ENCODE measurements at places on chromosomes 11 and 22.

- H3K4me1 ChIP-seq, result peaks cover 44% of the 10 kb centered on the region
- no peak for DNase-seq
- no peak overlapping the region for H3K27ac ChIP-seq
- H3K4me3 ChIP-seq, result no peak overlapping the region
- H3K36me3 ChIP-seq, result peaks cover 9% of the 10 kb centered on the region
- H3K27me3 ChIP-seq, result no peaks in the 10 kb centered on the region
Observed at GRCh38 chr11:14677146-14677545, 33.5 kb downstream of the PDE3B start.

DNA sequence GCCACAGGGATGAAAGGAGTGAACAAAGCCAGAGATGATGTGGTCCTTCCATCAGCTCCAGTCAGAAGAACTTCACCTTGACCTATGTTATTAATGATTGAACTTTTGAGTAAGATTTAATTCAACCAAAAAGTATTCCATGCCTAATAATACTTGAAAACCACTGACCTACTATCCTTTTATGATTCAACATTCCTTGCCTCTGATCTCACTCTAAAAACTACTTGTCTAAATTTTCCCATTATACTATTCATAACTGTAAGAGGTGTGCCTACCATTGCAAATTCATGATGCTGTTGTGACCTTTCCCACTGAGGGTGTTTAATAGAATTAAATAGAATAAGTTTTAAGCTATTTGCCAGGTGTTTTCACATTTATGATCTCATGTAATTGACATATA is 164.7 kb upstream of the GUCY1A2 start:
- H3K27ac ChIP-seq, result no peak overlapping the region
- no peaks in the 10 kb centered on the region for H3K4me1 ChIP-seq
- DNase-seq, result no peak
- H3K4me3 ChIP-seq, result no peak overlapping the region
- no peaks in the 10 kb centered on the region for H3K27me3 ChIP-seq
- no peaks in the 10 kb centered on the region for H3K36me3 ChIP-seq

DNA sequence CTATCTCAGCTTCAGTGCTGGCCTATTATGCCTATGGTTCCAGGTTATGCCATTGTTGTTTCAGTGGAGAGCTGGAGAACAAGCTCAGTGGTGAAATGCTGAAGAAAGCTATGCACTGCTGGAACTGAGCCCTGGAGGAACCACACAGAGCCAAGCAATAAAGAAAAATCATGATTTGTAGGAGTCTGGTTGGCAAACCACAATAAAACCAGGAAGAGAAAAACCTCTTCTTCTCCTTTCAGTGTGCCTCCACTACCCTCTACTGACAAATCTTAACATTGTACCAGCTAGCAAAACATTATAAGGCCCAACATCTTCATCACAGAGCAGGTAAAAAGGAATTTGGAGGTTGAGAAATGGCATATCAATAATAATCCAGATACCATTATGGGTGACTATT is 5.3 kb downstream of the OR51F2 start:
- no peaks in the 10 kb centered on the region for H3K4me1 ChIP-seq
- no peaks in the 10 kb centered on the region for H3K36me3 ChIP-seq
- H3K27ac ChIP-seq, result no peak overlapping the region
- no peak for DNase-seq
- no peaks in the 10 kb centered on the region for H3K27me3 ChIP-seq

DNA sequence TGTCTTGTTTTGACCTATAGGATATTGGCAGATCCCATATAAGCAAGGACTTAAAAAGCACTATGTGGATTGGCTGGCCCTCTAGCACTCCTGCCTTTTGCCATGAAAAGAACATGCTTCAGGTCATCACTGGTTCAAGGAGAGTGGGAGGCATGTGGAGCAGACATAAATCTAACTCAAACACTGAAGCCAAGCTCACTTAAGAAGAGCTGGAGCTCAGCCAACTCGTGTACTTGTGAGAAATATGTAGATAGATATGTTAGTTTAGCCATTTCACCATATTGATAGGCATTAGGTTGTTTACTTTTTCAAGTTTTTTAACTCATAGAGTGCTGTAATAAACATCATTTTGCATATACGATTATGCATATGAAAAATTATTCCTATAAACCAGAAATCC is 19.9 kb upstream of the BBOX1 start:
- H3K4me1 ChIP-seq, result no peaks in the 10 kb centered on the region
- DNase-seq, result no peak
- no peak overlapping the region for H3K4me3 ChIP-seq
- H3K36me3 ChIP-seq, result no peaks in the 10 kb centered on the region

- H3K36me3 ChIP-seq, result no peaks in the 10 kb centered on the region
- DNase-seq, result peak; percentile 16
- no peak overlapping the region for H3K27ac ChIP-seq
- H3K27me3 ChIP-seq, result peaks cover 6% of the 10 kb centered on the region
Observed at GRCh38 chr11:61683961-61684869, 4.0 kb downstream of the DAGLA start.

DNA sequence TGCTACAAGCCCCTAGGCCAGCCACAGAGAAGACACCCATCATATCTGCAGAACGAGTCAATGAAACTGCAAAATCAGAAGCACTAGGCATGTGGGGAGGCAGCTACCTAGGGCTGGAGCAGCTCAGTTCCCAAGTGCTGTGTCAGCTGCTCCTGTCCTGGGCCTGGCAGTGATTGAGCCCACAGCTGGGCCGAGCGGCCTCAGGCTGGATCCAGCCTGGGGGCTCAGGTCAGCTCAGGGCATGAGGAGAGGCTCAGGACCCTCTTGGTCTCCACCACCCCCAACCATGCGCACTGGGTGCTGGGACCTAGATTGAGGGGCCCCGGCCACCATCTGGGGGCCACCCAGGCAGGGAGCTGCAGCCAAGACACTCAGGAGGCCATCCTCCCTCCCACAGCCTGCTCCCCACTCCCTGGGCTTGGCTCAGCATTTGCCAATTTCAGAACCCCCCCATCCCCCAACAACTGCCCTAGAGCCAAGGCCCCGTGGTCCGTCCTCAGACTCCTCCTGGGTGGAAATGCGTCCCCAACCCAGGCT is 2.4 kb upstream of the TNNT3 start:
- no peak overlapping the region for H3K4me3 ChIP-seq
- peaks cover 14% of the 10 kb centered on the region for H3K4me1 ChIP-seq
- H3K27ac ChIP-seq, result peak overlapping the region; percentile 11
- H3K36me3 ChIP-seq, result peaks cover 11% of the 10 kb centered on the region
- DNase-seq, result no peak

GRCh38 chr11:120280600-120281051 is 40.7 kb downstream of the POU2F3 start:
- no peak overlapping the region for H3K27ac ChIP-seq
- H3K4me1 ChIP-seq, result no peaks in the 10 kb centered on the region
- H3K27me3 ChIP-seq, result no peaks in the 10 kb centered on the region
- H3K4me3 ChIP-seq, result no peak overlapping the region
- no peak for DNase-seq
- H3K36me3 ChIP-seq, result peaks cover 3% of the 10 kb centered on the region

DNA sequence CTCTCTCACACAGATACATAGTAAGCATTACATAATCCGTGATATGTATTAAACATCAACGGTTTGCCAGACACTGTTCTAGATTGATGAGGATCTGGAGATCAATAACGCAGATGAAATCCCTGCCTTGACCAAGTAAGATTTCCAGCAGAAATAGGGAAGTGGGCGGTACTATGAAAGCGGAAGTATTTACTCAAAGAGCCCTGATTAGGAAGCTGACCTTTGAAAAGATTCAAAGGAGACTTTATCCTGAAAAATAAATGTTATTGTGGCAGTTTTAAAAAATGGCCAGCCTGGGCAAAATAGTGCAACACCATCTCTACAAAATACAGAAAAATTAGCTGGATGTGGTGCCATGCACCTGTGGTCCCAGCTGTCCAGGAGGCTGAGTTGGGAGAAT is 26.8 kb downstream of the GAB2 start:
- no peaks in the 10 kb centered on the region for H3K36me3 ChIP-seq
- H3K27ac ChIP-seq, result no peak overlapping the region
- H3K27me3 ChIP-seq, result peaks cover 6% of the 10 kb centered on the region

DNA sequence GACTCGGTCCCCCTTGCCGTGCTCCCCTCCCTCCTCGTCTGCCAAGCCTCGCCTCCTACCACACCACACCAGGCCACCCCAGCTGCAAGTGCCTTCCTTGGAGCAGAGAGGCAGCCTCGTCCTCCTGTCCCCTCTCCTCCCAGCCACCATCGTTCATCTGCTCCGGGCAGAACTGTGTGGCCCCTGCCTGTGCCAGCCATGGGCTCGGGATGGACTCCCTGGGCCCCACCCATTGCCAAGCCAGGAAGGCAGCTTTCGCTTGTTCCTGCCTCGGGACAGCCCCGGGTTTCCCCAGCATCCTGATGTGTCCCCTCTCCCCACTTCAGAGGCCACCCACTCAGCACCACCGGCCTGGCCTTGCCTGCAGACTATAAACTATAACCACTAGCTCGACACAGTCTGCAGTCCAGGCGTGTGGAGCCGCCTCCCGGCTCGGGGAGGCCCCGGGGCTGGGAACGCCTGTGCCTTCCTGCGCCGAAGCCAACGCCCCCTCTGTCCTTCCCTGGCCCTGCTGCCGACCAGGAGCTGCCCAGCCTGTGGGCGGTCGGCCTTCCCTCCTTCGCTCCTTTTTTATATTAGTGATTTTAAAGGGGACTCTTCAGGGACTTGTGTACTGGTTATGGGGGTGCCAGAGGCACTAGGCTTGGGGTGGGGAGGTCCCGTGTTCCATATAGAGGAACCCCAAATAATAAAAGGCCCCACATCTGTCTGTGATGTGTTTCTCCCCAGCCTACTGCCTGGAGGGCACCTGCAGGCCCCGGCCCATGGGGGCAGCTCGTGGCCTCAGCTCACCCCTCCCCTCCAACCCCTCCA is 29.8 kb downstream of the CAPN1 start:
- H3K27me3 ChIP-seq, result no peaks in the 10 kb centered on the region
- peaks cover 28% of the 10 kb centered on the region for H3K4me1 ChIP-seq
- H3K36me3 ChIP-seq, result peaks cover 19% of the 10 kb centered on the region
- peak overlapping the region; percentile 71 for H3K27ac ChIP-seq

GRCh38 chr11:67983951-67984350 is 19.9 kb downstream of the UNC93B1 start:
- no peaks in the 10 kb centered on the region for H3K36me3 ChIP-seq
- H3K27ac ChIP-seq, result no peak overlapping the region
- no peak overlapping the region for H3K4me3 ChIP-seq
- H3K27me3 ChIP-seq, result peaks cover 38% of the 10 kb centered on the region
- no peak for DNase-seq

DNA sequence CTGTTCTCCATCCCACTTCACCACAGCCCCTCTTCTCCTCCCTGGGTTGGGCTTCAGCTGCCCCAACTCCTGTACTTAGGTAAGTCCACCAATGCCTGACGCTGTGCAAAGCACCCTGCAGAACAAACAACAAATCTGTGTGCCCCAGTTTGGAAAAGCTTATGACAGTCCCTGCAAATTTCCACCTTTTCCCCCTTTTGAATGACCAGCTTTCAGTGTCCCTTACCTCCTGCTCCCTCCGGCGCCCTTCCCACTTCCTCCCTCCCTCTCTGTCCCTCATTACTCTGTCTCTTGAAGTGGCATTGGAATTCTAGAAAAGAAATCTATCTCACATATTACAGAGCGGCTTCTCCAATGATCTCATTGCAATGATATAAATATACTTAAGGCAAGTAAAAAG is 352.9 kb upstream of the B3GAT1 start:
- no peaks in the 10 kb centered on the region for H3K36me3 ChIP-seq
- H3K27me3 ChIP-seq, result peaks cover 34% of the 10 kb centered on the region
- H3K27ac ChIP-seq, result no peak overlapping the region
- no peaks in the 10 kb centered on the region for H3K4me1 ChIP-seq

Measured in effector memory CD8-positive, alpha-beta T cell (primary cell).